HS-5 (cell line): ENCODE measurements at places on chromosomes 7 and 10.

GRCh38 chr7:151886783-151887182 is 9.9 kb upstream of the PRKAG2 start:
- DNase-seq = no peak

- no peak for DNase-seq
Measured at GRCh38 chr7:39656415-39656814, 33.0 kb downstream of the RALA start.

GRCh38 chr7:23895666-23896096 is 185.7 kb downstream of the STK31 start:
- no peak for DNase-seq

DNA sequence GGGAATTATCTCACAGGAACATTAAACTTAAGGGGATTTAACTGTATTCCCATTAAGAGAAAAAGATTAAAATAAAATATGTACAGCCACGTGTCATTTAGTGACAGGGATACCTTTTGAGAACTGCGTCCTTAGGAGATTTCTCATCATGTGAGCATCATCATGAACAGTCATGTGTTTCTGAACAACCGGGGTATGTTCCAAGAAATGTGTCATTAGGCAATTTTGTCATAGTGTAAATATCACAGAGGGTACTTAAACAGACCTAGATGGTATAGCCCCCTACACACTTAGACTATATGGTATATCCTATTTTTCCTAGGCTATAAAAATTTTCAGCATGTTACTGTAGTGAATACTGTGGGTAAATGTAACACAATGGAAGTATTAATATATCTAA is 840.3 kb downstream of the CNTNAP2 start:
- no peak for DNase-seq

DNA sequence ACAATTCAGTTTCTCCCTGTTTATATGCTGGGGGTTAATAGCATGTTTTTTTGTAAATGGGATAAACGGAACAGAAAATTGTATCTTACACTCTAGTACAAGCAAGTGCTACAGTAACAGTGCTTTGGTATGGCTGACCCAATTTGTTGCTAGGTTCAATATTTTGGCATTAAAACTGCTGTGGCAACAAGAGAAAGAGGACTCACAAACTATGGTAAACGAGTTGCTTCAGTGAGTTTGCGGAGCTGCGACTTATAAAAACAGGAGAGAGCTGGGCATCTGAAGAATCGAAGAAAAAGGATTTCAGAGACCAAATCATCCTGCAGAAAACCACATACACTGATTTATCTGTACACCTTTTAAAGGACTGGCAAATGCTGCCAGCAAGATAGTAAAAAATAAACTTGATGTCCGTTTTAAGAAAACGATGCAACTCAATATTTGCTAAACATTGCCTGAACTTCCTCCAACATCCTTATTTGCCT is 2.2 kb downstream of the GLUD1 start:
- no peak for DNase-seq

DNA sequence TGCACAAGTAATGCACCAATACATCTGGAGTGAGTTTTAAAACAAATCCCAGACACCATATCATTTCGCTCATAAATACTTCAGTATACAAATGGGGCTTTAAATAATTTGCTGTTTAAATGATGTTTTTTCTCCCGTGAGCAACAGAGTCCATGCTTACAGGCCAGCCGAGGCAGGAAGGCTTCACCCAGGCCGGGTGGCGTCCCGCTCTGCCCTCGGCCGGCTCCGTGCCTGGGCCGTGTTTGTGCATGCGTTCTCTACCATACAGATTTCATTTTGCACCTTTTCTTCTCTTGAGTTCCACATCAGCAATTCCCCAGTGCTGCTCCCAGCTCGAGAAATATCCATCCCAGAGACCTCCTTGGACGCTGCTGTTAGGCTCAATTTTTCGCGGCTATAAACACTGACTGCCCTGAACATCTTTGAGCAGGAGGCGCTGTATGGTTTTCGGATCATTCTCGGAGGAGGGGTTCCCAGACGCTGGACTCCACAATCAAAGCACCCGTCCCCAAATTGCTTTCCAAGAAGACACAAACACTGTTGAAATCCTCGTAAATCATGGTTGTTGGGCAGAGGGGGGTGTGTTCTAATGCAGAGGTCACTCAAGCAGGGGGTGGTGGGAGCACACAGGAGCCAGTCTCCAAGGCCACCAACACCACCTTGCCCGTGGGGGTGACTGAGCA is 91.6 kb downstream of the MICALL2 start:
- DNase-seq = no peak

DNA sequence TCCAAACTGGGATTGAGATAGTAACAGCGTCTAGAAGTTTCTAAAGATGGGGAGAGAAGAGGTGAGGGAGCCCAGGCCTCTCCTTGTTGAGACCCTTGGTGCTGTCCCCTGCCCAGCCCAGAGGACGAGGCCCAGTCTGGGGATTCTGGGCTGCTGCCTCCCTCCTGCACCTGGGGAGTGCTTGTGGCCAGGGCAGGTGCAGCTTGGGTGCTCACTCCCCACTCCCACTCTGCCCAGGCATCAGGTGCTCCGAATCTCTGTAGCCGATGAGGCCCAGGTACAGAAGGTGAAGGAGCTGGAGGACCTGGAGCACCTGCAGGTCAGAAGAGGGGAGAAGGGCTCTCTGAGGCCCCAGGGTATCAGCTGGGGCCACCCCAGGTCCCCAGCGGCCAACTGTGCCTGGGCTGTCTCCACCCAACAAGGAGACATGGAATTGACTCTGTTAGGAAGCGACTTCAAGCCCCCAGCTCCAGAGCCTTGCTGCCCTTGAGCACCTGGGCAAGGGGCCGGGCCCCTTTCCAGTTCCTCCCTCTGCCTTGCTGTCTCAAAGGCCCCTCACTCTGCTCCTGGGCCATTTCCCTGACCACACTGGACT is 664 bp downstream of the CPA1 start:
- no peak for DNase-seq

DNA sequence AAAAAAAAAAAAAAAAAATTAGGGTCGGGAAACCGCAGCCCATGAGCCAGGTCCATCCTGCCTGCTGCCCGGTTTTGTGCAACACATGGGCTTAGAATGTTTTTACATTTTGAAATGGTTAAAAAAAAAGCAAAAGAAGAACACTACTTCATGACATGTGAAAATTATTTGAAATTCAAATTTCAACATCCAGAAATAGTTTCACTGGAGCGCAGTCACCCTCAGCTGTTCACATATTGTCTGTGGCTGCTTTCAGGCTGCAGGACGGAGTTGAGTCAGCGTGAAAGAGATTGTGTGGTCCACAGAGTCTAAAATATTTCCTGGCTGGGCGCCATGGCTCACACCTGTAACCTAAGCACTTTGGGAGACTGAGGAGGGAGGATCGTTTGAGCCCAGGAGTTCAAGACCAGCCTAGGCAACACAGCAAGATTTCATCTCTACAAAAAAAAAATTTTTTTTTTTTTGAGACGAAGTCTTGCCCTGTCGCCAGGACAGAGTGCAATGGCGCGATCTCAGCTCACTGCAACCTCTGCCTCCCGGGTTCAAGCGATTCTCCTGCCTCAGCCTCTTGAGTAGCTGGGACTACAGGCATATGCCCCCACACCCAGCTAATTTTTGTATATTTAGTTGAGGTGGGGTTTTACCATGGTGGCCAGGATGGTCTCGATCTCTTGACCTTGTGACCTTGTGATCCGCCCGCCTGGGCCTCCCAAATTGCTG is 63.9 kb upstream of the ECHDC3 start:
- peak; percentile 9 for DNase-seq

- no peak for DNase-seq
Measured at GRCh38 chr7:46719616-46720015, 798.5 kb upstream of the IGFBP3 start.

DNA sequence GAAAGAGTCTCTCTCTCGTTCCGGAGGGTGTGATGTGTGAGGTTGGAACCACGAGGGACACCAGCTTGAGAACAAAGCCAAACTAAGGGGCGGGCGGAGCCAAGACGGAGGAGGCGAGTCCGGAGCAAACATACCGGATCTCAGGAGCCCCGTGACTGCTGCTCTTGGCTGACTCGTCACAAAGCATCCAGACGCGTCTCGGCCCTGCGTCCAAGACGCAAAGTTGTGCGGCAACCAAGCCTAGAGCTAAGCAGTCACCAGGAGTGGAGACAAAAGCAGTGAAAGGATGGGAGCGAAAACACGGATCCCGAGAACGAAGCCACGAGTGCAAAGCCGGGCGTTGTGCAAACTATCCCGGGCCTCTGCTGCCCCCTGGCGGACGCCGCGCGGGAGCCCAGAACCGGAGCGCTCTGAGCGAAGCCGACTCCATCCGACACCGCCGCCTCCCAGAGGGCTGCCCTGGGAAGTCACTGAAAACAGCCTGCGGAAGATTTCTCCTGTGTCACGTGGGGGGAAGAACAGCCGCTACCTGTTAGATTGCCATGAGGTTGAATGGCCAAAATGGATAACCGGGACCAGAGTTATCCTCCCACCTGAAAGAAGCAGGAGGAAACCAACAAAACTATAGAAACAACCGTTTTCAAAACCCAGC is 46.4 kb upstream of the TMEM72 start:
- peak; percentile 60 for DNase-seq

- DNase-seq = peak; percentile 34
Measured at GRCh38 chr7:116258734-116259133, 48.4 kb downstream of the TES start.

GRCh38 chr7:141646826-141647480 is 55.0 kb downstream of the DENND11 start:
- DNase-seq = no peak

GRCh38 chr10:683448-684071 is 5.9 kb downstream of the DIP2C start:
- DNase-seq = peak; percentile 50

DNA sequence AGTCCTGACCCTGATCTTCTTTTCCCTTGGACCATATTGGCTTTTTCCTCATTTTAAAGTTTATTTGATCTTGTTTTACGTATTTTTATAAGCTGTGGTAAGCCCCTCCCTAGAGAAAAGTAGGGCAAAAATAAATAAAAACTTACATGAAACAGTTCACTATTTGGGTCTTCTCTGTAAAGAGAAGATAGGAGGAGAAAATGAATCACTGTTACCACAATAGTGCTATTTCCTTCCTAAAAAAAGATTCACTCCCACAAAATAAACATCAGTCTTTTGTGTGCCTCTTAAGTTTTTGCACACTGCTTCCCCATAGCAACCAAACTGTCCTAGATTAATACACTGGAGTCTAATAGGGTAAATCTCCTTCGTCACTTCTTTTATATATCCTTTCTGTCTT is 1.4 kb upstream of the SVIL start:
- DNase-seq = no peak

DNA sequence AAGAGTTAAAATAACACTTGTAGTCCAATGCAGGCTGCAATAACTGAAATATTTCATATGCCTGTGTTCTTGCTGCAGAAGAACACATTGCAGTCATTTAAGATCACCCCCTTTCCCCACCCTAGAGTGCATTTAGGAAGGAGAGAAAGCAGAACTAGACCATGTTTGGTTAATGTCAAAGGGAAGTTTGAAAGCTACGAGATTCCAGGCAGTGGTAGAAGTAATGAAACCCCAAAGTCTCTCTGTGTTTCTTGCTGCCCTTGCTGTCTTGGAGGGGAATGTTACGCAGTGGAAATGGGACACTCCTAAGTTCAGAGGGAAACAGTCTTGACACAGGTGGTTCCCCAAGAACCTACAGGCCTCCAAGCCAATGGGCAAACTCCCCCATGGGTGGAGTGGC is 242.9 kb downstream of the PTEN start:
- no peak for DNase-seq

DNA sequence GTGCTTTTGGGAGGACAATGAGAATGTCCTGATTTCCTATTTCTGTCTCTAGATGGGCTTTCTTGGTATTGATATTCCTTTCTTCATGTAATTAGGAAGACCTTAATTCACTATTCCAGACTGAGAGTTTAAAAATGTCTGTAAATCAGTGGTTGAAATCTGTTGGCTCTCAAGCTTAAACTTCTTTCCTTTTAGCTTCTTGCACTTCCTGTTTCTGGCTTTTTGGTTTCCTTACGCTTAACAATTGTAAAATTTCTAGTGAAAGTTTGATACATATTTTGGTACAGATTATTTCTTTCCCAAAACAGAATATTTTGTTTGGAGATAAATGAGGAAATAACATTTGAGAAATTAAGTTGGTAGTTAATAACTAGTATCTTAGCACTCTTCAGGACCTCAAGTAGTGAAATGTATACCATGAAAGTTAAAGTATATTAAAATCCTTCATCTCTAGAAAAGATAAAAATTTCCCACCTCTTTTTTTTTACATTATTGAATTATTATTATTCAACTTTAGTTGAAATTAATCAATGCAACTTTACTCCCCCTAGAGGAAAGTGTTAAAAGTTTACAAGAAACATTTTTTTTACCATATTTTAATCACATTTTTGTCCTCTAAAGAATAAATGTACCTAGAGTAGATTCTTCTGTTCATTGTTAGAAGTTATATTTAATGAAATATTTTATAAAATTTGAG is 137.2 kb downstream of the PHTF2 start:
- DNase-seq = no peak

- DNase-seq = no peak
Measured at GRCh38 chr10:12218991-12219390, 23.0 kb downstream of the CDC123 start.

GRCh38 chr7:131288450-131288849 is 39.2 kb upstream of the MKLN1 start:
- no peak for DNase-seq

GRCh38 chr10:52744057-52744805 is 28.4 kb downstream of the MBL2 start:
- DNase-seq = no peak

- no peak for DNase-seq
Measured at GRCh38 chr7:7944619-7945282, 23.8 kb upstream of the GLCCI1 start.

DNA sequence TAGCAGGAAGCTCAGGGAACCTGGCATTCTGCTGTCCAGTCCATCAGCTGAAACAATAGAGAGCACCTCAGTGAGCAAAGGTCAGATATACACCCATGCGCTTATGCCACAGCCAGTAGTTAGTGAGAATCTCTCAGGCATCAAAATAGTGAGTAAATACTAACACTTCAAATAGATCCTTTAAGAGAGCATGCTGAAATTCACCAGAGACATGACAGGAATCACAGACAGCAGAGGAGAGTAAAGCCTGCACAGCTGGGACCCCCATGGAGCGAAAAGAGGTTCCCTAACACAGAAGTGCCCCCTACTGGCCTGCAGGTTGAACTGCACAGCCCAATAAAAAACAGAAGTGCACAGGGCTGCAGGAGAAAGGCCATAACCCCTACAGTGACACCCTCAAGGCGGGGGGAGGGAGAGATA is 57.6 kb upstream of the ANTXRL start:
- DNase-seq = no peak
